ENCODE measurements at places on chromosomes 1 and 21.

DNA sequence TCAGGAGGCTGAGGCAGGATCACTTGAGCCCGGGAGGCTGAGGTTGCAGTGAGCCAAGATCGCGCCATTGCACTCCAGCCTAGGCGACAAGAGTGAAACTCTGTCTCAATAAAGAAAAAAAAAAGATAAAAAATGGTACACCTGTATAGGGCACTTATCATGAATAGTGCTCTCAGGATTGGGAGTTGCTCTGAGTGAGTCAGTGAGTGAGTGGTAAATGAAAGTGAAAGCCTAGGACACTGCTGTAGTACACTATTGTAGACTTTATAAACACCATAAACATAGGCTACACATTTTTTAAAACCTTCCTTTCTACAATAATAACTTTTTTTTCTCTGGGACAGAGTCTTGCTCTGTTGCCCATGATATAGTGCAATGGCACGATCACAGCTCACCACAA lies 16.8 kb downstream of the PHTF1 start:
- peak; percentile 11 for DNase-seq

DNA sequence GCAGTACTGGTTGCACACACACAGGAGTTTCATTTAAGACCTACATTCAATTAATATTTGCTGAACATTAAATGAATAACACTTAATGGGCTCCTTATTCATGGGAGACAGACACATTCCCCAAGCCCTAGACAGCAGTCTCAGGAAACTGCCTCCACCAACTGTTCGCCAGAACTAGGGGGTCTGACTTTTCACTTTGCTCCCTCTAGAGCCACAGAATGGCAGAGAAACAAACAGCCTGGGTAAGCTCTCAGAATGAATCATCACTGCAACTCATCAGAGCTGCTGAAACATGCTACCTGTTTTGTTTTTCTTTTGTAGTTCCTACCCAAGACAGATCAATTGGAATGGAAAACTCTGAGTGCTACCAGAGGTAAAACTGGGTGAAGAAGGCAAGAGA lies 31.7 kb downstream of the ELK4 start:
- DNase-seq = no peak

DNA sequence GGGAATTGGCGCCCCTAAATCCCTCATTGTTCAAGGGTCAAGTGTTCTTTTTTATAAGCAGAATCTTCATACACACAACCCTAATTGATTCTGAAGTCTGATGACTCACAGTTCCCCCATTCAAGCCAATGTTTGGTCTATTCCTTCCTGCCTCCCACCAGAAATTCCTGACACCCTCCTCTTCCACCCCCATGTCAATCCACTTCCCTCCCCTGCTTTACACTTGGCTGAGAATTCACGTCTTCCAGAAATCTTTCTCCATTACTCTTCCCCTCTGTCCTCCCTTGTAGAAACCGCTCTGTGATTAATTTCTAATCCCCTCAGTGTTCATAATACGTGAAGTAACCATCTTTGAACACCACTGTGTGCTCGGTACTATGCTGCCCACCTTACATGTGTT lies 76.2 kb upstream of the CD34 start:
- no peak for DNase-seq

GRCh38 chr1:2468041-2468472 lies 8.0 kb upstream of the PLCH2 start:
- DNase-seq = peak; percentile 36

GRCh38 chr1:237287876-237288521 lies 246.0 kb downstream of the RYR2 start:
- no peak for DNase-seq

DNA sequence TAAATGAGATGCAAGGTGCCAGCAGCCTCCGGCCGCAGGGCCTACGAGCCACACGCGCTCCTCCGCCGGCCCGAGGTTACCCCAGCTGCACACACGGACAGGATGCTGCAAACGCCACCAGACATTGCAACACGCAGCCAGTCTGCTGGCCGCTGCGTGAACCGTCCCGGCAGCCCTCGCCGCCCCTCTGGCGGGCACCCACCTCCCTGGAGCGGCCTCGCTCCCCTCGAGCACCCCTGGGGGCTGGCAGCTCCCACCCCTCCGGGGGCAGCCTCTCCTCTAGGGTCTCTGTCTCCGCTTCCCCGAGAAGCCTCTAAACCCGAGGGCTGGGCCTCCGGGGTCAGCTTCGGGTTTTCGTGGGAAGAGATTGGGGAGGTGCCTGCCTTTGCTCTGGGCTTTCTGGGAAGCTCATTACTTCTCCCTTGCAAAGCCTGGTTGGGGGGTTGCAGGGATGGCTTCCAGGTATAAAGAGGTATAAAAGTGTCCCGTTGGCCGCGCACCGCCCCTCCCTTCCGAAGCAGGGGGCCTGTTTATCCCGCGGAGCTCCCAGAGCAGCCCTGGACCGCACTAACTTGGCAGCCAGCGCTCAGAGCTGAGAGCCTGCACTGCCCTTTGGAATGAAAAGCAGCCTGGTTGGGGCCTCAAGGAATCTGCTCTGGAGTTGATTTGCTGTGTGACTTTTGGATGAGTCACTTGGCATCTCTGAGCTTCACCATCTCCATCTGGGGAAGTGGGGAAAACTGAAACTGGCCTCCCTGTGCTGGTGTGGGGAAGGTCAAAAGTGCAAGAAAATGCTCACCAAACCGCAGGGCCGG lies 21.8 kb downstream of the DHRS3 start:
- no peak for DNase-seq

DNA sequence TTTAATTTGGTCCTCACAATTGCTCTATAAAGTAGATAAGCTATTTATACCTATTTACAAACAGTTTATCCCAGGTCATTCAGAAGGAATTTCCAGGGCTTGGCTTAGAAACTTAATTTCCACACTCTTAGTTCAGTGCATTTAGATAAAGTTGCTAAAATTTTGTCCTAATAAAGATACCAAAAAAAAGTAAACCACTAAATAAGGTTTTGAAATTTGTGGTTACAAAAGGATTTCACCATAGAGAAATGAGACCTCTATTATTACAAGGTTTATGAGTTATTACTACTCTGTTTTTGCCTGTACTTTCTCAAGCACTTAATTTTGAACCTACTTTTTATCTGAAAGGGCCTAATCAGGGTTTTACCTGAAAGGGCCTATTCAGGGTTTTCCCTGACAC lies 22.4 kb downstream of the PTPN22 start:
- no peak for DNase-seq

GRCh38 chr1:62362061-62362917 lies 43.1 kb upstream of the KANK4 start:
- no peak for DNase-seq
